Stimulated activated CD8-positive, alpha-beta memory T cell treated with anti-CD3 and anti-CD28 coated beads, Interleukin-4, amount 100 ng/mL, for 1 hour (primary cell): ENCODE measurements at places on chromosomes 7 and 10.

DNA sequence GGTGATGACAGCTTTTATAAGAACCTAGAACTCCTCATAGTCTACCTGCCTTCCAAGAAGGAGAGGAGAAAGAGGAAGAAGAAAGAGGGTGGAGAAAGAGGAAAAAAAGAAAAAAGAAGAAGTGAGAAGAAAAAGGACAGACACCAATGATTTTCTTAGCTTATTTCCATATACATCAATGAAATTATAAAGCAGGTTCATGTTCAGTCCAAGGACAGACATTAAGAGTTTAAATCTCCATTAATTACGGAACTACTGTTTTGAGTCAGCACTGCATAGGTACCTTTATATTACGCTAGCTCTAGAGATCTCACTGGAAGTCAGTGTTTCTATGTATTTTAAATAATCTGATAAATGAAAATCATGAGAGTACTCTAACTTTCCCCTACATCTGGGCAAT lies 309.0 kb upstream of the HGF start:
- DNase-seq: no peak

DNA sequence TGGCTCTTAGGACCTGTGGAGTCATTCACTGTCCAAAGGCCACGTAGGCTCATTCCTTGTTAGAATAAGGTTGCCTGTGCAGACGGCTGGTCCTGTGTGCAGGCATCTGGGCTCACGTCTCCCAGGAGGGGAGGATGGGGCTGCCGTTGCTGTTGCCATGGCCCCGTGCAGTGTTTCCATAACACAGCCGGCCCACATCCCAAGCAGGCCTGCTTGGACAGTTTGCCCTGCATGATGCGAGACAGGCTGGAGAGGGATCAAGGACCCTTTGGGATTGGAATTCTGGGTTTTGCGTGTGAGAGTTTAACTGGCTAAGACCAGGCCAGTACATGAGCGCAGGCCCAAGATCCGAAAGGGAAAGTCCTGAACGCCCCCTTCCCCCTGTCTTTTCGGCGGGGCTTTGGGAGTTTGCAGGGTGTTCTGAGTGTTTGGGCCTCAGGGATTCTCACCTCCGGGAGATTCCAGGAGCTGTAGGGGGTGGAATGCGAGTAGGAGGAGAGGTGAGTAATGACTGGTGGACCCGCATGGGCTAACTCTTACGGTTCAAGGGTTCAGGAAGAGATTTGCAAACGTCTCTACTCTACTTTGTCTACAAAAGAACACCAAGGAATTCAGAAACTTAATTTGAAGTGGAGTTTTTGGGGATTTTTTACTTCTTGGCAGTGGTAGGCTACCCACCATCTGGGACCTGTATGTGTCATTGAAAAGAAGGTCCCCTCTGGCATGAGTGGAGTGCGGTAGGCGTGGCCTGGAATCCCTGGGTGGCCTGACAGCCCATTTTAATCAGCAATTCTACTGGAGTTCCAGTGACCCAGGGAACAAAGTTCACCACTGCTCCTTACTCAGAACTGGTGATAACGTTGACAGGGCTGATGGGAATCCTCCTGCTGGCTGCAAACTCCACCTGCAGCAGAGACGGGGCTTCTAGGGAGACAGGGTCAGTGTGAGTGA lies 125.4 kb downstream of the ITIH5 start:
- DNase-seq: no peak

- DNase-seq: no peak
Measured at GRCh38 chr10:23155169-23155568, 36.9 kb upstream of the PTF1A start.

DNA sequence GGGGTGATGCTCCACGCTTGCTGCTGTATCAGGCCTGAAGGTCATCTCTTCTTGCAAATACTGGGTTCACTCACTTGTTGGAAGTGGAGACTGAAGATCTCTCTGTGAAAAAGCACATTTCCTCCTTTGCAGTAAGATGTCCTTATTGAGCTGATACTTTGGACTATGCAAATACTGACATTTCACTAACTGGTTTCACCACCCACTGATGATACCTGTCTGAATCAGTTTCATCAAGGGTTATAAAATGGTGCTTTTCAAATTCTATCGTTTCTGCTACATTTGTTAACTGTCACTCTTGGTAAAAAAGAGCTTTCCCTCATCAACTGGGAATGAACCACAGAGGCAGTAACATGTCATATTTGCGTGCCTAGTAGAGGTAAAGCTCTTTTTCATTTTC lies 35.5 kb downstream of the RAB19 start:
- no peak for DNase-seq

DNA sequence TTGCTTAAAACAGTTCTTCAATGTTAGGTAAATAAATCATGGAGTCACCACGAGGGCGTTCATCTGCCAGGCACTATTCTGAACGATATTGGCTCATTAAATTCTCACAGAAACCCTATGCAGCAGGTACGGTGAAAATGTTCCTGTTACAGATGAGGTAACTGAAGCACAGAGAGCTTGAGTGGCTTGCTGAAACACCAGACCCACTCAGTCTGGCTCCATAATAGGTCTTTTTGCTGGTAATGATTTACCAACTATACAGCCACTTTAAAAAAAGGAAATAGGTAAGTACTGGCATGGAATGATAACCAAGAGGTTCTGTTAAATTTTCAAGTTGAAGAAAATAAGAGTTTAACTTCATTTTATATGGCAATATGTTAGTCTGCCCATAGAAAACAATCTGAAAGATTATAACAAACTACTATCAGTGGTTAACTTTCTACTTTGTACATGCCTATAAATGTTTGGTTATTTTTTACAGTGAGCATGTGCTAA lies 1.3 kb upstream of the TM9SF3 start:
- DNase-seq: no peak

DNA sequence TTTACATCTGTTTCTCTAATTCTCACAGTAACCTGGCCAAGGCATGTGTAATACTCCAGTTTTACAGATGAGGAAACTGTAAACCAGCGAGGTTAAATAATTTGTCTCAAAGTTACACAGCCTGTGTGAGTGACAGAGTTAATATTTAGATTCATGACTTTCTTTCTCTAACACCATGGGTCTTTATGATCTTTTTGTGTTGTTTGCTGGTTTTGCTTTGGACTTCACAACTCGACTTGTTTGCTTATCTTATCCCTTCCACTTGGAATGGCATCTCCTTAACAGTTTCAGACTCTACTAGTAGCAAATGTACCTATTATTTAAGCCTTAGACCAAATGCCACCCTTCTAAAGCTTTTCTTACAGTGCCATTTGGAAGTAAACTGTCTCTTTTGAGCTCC lies 34.4 kb downstream of the MXI1 start:
- no peak for DNase-seq

- no peak for DNase-seq
Measured at GRCh38 chr7:123151443-123151842, 48.3 kb downstream of the SLC13A1 start.

DNA sequence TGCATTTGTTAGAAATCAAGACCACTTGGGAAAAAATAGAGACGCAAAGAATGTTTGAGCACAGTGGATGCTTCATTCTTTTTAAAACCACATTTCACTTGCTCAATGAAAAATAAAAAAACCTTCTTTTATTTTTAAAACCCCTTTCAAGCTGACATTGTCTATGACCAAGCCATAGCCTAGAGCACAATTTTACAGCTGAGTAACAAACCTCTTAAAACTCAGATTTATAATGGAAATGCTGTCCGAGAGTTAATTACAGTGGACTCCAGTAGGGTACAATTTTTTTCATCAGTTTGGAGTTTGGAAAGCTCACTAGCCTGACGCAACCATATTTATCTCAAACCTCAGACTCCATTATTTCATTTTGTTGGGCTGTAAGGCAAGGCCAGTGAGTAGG lies 116.3 kb downstream of the RNLS start:
- no peak for DNase-seq

- DNase-seq: no peak
Measured at GRCh38 chr10:78787125-78787524, 281.6 kb upstream of the ZMIZ1 start.

GRCh38 chr10:61640856-61641255 lies 21.9 kb upstream of the CABCOCO1 start:
- DNase-seq: no peak

DNA sequence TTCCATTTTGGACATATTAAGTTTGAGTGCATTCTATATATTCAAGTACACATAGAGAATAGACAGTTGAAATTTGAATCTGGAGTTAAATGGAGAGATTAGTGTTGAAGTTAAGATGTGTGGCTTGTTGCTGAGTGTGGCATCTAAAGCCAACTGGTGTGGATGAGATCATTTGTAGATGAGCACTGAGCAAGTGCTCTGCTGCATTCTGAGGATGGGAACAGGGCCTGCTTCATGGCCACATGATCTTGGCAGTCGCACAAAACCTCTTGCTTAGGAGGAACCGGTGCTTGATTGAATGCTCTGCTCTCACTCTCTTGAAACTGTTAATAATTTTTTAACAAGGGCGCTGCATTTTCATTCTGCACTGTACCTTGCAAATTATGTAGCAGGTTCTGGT lies 62.0 kb downstream of the EPDR1 start:
- no peak for DNase-seq

DNA sequence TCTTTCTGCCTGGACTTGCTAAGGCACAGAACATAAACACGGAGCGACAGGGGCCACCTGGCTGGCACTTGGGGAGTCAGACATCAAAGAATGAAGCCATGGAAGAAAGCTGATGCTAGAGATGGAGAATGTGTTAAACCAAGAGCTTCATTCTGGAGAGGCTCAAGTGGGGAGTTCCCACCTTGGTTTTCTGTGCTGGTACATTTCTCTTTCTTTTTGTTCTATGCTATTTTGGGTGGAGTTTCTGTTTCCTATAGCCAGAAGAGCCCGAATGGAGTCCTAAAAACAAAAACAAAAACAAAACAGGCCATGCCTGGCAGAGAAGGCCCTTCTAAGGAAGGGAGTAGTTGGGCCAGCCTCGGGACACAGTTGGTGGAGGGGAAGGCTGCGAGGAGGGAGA lies 148.4 kb upstream of the PRR15 start:
- no peak for DNase-seq

DNA sequence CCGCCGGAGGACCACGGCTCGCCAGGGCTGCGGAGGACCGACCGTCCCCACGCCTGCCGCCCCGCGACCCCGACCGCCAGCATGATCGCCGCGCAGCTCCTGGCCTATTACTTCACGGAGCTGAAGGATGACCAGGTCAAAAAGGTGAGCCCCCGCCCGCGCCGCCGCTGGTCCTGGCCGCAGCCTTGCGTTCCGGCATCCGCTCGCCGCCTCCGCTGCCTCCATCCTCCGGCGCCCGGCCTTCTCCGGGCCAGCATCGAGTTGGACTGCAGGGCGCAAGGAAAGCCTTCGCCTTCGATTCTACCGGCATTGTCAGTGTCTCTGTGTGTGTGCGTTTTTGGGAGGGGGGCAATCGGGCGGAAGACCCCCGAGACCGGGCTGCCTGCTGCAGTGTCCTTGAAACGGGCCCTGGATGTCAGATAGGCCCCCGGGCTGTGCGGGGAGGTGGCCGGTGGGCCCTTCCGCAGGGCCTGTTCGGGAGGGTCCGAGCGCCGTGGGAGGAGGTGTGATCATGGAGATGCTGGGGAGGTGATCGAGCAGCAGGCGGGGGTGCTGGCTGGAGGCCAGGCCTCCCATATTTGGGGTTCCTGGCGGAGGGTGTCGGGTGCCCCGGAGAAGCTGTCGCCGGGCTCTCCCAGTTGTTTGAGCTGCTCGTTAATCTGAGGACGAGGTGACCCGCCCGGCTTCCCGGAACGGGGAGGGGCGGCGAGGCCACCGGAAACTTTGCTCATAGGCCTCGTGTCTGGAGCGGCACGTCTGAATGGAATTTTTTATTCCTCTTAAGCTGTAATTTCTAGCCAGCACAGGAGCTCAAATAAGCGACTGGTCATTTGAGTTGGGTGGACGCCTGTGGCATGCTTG lies 40.8 kb downstream of the HK1 start:
- peak; percentile 54 for DNase-seq

DNA sequence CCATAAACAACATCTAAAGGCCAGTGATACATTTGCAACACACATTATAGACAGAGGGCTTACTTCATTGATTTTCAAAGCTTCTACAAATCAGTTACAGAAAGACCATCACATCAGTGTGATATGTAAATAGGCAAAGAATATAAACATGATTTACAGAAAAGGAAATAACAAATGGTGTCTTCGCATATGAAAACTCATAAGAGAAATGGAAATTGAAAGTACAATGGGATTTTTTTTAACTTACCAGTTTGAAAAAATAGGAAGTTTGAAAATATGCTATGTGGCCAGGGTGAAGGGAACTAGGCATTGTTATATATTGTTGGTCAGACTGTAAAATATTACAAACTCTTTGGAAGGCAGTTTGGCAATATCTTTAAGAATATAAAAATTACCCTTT lies 27.3 kb downstream of the SEC23IP start:
- DNase-seq: no peak

- no peak for DNase-seq
Measured at GRCh38 chr7:102938679-102939078, 25.9 kb downstream of the LRRC17 start.

- DNase-seq: no peak
Measured at GRCh38 chr7:70553364-70553763, 578.6 kb upstream of the GALNT17 start.

- no peak for DNase-seq
Measured at GRCh38 chr10:102195296-102195870, 30.7 kb upstream of the ELOVL3 start.

GRCh38 chr10:60759181-60759580 lies 19.1 kb upstream of the CDK1 start:
- DNase-seq: no peak

GRCh38 chr10:63265222-63265617 lies 132.1 kb downstream of the NRBF2 start:
- DNase-seq: peak; percentile 16

- no peak for DNase-seq
Measured at GRCh38 chr7:47624689-47625088, 42.8 kb upstream of the TNS3 start.

- DNase-seq: no peak
Measured at GRCh38 chr10:77187376-77187999, 450.1 kb downstream of the KCNMA1 start.

GRCh38 chr7:6284461-6285360 lies 12.3 kb upstream of the CYTH3 start:
- no peak for DNase-seq

- no peak for DNase-seq
Measured at GRCh38 chr7:124459101-124460055, 306.2 kb downstream of the GPR37 start.

DNA sequence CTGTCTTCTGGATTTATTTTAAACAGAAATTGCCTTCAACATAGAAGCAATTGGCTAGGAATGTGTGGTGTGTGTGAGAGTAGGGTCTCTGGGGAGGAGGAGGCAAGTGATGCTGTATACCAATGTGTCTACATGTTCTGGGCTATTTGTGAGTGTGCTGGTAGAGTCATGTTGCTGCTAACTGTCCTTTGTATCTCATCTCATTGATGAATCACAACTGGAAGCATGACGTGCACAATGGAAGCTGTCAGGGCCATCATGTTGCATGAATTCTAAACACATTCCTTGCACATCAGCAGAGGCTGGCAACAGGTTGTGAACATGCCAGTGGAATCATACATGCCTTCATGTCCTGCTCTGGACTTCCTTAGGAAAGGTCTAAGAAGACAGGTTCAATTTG lies 199.7 kb downstream of the BMPER start:
- no peak for DNase-seq

DNA sequence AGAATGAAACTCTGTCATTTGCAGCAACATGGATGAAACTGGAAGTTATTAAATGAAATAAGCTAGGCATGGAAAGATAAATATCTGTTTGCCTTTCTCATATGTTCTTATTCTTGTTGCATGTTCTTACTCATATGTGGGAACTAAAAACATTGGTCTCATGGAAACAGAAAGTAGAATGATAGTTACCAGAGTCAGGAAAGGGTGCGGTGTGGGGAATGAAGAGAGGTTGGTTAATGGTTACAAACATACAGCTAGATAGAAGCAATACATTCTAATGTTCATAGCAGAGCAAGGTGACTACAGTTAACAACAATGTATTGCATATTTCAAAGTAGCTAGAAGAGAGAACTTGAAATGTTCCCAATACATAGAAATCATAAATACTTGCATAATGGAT lies 105.1 kb downstream of the FAM107B start:
- DNase-seq: no peak
